ENCODE measurements at places on chromosomes 12 and 14.

- DNase-seq, result no peak
Observed at GRCh38 chr14:101249676-101250036, 311.6 kb upstream of the DIO3 start.

DNA sequence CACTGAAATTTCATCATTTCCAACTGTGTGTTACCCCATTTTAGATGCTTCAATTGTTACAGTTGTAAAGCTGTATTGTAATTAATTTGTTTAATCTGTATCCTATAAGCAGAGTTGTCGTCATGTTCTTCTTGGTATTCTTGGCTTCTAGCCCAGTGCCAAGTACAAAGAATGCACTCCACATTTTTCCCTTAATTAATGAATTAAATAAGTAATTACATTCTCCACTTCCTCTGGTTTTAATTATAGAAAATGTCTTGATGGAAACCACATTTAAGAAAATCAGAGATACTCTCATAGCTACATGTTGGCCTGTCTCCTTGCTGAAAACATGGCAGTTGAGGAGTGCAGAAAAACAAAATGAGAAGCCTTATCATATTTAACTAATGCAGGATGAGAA lies 746 bp downstream of the DNAI7 start:
- no peak for DNase-seq

DNA sequence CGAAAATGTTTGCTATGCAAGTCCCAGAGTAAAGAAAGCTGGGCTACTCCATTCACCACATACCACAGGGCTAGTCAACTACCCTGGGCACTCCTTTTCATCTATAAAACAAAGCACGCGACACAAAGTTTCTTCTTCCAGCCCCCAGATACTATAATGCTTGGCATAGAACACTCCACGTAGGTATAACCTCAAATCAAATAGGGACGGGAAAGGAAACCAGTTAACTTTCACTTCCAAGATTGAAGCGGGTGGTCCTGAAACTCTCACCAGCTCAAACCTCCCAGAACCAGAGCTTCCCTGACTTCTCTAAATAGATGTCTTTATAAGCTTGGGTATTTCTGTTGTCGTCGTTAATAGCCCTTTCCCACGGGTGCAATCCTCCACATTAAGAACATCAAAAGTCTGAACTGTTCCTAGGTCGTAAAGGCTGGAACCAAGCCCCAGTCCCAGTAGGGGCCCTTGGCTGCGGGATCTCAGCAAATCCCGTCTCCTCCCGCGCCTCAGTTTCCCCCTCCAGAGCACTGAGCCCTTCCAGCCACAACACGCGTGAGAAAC lies 647 bp downstream of the LGMN start:
- DNase-seq, result no peak

DNA sequence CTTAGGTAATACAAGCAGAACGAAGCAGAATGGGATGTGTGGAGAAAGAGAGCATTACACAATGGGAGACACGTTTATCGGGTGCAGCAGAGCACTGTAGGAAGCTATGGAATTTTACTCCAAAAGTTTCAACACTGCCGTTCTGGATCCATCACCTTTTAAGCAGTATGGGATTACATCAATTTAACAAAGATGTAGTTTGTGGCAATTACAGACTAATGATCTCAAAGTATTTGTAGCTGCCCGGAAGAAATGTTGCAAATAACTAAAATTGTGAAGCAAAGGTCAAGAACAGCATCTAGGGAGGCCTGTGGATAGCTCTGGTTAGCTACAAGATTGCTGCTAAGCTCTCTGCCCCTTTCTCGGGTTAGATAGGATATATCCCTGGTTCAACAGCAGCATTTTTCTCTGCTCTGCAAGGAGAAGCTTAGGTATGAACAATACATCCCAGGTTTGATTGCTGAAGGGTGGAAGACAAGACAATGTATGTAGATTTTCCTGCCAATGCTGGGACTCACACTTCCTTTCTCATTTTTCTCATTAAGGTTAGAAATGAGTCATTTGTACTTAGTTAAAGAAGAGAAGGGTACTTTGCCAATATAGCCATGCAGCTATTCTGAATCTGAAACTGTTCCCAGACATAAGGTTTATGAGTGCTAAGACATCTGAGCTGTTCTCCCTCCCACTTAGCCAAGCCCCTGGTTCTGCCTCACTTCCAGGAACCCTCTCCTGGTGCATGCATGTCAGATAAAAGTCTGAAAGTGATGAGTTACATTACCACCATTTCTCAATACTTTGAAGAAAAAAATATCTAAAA lies 75.0 kb upstream of the HIF1A start:
- no peak for DNase-seq

DNA sequence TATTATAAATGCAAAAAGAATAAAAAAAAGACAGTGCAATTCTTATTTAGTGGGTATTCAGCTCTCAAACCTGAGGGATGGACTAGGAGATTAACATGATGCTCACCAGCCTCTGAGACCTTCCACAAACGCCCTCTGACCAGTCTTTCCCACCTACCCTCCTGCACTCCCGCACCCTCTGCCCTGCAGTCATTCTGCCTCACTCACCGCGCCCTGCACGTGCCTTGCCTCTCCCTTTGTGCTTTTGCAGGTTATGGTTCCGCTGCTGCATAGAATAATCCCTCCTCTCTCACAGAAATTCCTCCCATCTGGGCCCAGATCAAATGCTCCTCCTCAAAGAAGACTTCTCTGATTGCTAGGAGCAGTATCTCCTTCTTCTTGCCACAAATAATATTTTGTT lies 28.5 kb upstream of the TMCC3 start:
- no peak for DNase-seq

GRCh38 chr14:20751963-20752562 lies 6.4 kb downstream of the EDDM3A start:
- DNase-seq, result no peak

GRCh38 chr12:132623072-132623869 lies 4.7 kb downstream of the P2RX2 start:
- DNase-seq, result no peak

DNA sequence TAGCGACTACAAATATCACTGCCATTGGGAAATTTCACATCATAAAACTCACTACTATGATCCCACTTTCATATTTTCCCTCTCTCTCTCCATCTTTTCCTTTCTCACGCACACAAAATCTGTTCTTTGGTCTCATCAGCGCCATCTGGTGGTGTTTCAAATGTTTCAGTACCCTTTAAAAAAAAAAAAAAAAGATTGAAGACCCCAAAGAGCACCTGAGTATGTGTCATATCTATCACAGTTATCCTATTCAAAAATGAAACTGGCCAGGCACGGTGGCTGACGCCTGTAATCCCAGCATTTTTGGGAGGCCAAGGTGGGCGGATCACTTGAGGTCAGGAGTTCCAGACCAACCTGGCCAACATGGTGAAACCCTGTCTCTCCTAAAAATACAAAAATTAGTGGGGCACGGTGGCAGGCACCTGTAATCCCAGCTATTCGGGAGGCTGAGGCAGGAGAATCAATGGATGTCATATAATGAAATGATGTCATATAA lies 72.4 kb downstream of the TTC9 start:
- DNase-seq, result peak; percentile 52

DNA sequence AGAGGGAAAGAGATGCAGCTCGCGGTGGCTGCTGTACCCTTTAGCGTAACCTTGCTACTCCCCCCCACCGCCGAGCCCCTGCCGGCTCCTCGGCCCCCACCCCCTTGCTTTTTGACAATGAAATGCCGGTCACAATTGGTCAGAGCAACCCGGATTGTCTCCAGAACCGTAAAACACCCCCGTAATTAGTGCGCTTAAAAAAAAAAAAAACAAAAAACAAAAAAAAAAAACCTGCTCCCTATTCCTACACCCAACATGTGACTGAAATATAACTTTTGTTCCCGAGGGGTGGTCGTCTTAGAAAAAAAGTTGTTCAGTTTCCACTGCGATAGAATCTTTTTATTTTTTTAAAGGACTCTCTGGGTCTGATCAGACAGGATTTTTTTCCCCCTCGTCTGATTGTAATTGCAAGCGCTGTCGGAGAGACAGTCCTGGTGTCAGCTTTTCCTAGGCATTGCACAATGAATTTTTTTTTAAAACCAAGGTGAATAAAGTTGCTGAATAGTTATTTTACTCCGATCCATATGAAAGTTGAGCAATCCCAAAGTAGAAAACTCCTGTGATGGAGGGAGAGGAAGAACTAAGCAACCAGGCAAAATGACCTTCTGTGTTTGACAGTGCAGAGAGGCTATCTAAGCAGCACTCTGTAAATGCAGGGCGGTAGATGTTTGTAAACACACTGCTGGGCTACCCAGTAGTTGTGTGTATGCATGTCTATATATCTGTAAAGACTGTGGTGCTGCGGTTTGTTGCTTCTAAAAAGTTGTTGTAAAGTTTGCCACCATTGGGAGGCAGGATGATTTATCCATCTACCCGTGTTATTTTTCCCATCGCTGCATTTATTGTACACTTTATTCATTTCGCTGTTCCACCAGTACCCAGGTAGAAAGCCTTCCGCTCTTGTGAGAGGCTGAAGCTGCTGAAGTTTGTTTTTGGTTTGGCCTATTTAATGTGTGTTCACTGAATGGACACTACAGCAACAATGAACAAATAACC lies 1.1 kb downstream of the ETV6 start:
- peak; percentile 16 for DNase-seq

DNA sequence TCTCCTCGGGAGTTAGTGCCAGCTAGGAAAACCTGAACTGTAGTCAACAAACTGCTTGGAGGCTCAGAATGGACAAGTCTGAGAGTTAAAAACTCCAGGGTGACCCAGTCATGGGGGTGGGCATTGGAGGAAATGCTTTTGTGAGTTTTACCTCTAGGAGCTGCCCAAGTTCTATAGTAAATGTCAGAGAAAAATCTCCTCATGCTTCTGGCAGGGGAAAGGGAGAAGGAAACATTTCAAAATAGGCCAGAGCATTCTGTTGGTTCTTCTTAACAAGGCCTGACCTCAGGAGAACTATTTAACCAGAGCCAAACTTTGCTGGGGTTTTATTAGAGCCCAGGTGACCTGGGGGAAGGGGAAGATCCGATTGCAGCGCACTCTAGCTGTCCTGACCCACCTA lies 12.3 kb downstream of the NINJ2 start:
- DNase-seq, result peak; percentile 33

DNA sequence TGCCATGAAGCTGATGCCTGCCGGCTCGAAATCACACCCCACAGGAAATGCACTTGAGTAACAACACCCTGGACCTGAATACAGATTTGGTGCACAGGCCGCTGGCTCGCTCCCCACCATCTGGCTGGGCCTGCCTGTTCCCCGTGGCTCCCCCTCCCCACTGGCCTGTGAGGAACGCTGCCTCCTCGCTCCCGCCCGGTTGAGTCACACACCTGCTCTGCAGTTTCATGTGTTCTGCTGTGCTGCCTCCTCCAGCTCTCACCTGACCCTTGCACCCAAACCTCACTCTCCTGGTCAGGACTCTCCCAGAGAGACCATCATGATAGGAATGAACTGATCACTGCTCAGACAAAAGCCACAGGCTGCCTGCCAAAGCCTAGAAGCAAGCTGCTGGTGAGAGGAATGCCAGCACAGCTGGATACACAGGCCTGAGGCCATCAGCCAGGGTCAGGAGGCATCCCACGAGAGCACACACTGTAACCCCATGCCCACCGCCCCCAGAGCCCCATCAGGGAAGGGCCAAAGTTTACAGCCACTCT lies 3.8 kb upstream of the SIVA1 start:
- no peak for DNase-seq

DNA sequence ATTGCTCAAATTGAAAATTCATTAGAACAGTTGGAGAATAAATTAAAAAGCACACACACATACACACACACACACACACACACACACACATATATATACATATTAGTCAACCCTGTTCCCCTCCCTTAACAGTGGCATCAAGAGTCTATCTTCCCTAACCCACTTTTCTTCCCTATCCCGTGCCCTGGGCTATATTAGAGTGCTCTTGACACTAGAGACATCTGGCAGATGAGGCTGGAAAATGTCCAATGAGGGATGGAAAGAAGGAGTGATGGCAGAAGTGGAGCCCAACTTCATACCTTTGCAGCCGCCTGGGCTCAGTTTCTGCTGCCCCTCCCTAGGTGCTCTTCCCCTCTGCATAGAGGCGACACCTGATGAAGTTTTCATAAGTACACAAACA lies 172.4 kb upstream of the NUDT4 start:
- DNase-seq, result no peak

GRCh38 chr14:61474701-61475100 lies 153.3 kb downstream of the PRKCH start:
- DNase-seq, result no peak

DNA sequence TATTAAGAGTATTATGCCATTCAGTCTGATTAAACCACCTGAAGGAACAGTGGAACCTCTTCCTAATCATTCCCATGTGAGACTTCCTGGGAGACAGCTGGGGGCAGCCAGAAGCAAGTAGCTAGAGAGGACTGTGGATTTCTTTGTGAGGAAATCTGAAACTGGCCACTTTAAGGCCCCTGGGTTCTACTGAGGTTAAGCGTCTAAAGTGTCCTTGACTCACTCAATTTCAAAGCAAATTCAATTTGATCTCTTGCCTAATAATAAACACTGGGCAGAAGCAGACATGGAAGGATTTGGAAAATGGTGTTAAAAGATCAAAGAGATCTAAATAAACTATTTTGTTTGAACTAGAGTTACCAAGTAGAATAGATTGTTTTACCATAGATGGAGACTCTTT lies 909.9 kb downstream of the NRXN3 start:
- no peak for DNase-seq

GRCh38 chr12:66620688-66621087 lies 58.2 kb downstream of the GRIP1 start:
- no peak for DNase-seq

GRCh38 chr14:92794547-92794941 lies 439 bp downstream of the GOLGA5 start:
- no peak for DNase-seq

GRCh38 chr14:97410667-97411620 lies 613.8 kb downstream of the VRK1 start:
- no peak for DNase-seq

- no peak for DNase-seq
Observed at GRCh38 chr12:47102845-47103651, 23.3 kb upstream of the AMIGO2 start.

GRCh38 chr12:65675141-65675621 lies 149.1 kb upstream of the HMGA2 start:
- no peak for DNase-seq

DNA sequence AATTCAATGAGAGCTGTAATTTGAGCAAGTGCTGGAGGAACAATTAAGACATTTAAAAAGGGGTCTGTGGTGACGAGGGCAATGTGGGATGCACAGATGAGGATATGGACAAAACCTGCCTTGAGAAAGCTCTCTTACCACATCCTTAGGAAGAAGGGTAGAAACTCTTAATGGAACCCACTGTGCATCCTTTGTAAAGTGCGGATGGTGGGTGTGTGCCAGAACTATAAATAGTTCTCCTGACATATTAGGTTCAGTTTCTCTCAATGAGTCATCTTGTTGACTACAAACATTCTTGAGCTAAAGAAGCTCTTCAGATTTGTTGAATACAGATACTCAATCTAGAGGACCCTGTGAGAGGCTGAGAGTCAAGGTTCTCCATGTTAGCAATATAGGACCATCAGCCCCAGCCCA lies 106.1 kb upstream of the ANO4 start:
- no peak for DNase-seq

- DNase-seq, result no peak
Observed at GRCh38 chr14:56064513-56064912, 53.7 kb upstream of the PELI2 start.

- no peak for DNase-seq
Observed at GRCh38 chr14:93333631-93334103, 831 bp upstream of the BTBD7 start.
